Mucosa of descending colon (tissue), 3 donors: ENCODE measurements at places on chromosomes 7 and 10. TPM values are rescaled to one million over a fixed set of nuclear protein-coding genes. Genes with fewer than 3 reads are reported as not detected.

- no peak for DNase-seq
Measured at GRCh38 chr10:77010430-77010829, 627.2 kb downstream of the KCNMA1 start.

The LIPK gene
- total RNA-seq = not detected

DNA sequence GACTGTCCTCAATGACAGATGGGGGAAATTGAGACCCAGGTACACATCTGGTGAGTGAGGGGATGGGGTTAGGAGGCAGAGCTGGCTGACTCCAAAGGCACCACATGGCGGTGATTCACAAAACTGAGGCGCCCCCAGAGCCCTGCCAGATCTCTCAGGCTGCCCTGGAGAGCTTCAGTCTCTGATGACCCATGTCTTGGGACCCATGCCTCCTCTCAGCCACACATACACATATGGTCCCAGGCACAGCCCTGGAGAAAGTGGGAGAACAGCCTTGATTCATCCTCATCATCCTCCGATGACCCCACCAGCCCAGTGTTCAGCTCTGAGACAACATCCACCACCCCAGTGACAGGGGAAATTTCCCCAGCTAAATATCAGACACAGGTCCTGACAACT is 426.0 kb downstream of the RPS24 start:
- no peak for DNase-seq

The PHYH gene
- 33.8 TPM for total RNA-seq

The PHF14 gene
- total RNA-seq = 31.7 TPM

The TRA2A gene
- 79.3 TPM for total RNA-seq

The P4HA1 gene
- total RNA-seq = 26.0 TPM

DNA sequence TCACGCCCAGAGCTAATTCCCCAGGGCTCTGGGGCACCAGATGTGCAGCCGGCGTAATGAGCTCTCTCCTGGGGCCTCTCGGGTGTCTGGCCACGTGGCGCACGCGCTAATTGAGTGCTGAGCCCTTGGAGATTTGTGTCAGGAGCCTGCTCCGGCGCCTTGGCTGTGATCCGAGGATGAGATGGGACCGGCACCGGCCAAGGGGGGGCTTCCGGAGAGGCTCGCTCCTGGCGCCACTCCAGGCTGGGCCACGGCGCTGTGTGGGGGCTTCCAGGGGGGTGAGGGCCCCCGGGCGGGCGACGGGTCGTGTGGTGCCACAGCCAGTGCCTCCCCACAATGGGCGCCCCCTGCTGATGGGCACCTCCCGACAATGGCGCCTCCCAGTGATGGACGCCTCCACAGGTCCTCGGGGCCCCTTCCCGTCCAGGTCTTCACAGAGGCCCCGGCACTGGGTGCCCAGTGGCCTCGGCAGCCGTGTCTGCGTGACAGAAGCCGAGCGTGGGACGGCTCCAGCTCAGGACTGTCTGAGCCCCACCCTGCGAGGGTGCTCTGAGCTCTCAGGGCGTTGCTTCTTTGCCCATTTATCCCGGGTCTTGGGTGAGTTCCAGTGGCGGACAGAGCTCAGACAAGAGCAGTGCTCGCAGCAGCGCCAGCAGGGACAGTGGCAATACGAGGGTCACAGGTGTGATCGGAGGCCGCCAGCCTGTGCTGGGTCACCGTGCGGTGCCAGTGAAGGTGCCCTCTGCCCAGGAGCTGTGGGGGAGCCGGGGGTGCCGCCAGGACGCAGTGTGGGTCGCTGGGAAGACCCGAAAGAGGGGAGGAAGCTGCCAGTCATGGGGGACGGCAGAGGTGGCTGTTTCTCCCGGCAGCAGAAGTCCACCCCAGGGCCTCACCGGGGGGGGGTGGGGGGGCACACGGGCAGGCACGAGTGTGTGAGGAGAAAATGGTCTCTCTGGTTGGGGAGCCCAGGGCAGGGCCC is 8.2 kb upstream of the NKX6-2 start:
- DNase-seq = no peak

DNA sequence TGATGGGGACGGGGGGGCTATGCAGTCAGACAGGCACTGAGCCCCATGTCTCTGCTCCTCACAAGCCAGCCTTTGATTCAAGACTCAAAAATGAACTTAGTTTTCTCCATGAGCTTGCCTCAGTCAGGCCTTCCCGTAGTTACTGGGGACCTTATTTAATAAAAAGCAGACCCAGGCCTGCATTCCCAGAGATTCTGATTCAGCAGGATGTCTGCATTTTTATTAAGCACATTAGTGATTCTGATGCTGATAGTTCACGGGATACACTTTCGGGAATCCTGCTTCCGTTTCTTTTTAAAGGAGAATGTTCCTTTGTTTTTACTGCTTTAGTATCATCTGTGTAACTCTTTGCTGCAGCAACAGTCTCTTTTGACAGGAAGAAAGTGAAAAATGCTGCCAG is 28.3 kb upstream of the PLPP4 start:
- DNase-seq = no peak

DNA sequence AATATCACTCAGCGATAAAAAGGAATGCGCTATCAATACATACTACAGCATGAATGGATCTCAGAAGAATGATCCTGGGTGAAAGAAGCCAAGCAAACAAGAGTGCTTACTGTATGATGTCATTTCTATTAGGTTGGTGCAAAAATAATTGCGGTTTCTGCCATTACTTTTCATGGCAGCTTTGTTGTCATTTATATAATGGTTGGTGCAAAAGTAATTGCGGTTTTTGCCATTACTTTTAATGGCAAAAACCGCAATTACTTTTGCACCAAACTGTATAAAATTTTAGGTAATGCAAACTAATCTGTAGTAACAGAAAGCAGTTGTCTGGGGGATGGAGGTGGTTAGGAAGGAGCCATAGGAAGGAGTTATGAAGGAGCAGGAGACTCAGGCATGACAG is 318.3 kb upstream of the ZMIZ1 start:
- DNase-seq = no peak

The SPDYE2B gene
- not detected for total RNA-seq

DNA sequence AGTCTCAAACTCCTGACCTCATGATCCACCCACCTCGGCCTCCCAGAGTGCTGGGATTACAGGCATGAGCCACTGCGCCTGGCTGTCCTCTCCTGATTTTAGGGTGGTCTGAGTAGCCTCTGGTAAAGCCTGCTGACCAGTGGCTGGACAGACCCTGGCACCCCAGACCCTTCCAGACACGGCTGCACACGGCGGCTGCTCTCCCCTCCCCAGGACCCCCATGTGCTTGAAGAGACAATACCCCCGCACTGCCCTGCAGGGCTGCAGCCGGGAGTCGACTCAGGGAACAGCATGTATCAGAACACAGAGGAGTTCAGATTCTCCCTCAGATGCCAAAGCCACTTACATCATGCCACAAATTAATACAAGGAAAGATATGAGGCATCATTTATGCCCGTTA is 58.3 kb upstream of the CFAP46 start:
- DNase-seq = no peak

GRCh38 chr7:129959471-129960203 is 6.9 kb upstream of the UBE2H start:
- DNase-seq = no peak

GRCh38 chr7:29771081-29771816 is 35.1 kb upstream of the WIPF3 start:
- no peak for DNase-seq

- DNase-seq = no peak
Measured at GRCh38 chr10:59279476-59279875, 82.9 kb downstream of the FAM13C start.
